Stimulated activated CD4-positive, alpha-beta T cell treated with anti-CD3 and anti-CD28 coated beads, Interleukin-2, amount 100 ng/mL, for 24 hours (primary cell): ENCODE measurements at places on chromosomes 4 and X.

DNA sequence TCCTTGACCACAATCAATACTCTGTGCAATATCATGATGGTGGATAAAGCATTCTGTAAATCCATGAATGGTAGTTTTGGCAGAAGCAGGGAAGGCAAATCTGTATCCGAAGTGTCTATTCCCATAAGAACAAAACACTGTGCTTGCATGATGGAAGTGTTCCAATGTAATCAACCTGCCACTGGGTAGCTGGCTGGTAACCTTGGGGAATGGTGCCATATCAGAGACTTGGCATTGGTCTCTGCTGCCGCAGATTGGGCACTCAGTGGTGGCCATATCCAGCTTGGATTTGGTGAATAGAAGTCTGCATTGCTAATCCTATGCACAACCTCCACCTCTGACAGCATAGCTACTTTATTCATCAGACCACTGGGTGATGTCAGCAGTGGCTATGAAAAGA lies 114.3 kb upstream of the EMCN start:
- DNase-seq: no peak

- DNase-seq: peak; percentile 47
These were observed 37.5 kb downstream of the PGRMC1 start for GRCh38 chrX:119273420-119274192.

DNA sequence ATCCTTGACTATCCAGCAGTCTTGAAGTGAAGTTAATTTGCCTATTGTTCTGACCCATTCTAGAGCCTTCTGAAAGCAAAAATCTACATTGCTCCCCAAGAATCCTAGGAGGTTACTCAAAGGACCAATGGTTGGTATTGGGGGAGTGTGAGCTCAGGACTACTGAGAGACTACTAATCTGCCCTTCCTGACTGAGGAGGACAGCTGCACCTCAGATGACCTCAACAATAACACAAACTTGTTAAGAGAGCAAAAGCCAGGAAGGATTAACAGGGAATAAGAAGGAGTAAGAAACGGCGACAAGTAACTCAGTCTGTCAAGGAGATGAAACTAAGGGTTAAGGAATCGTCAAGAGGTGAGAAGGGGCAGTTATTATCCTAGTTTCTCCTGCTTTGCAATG lies 43.4 kb downstream of the IDS start:
- DNase-seq: no peak

GRCh38 chr4:54226404-54227255 lies 2.5 kb upstream of the PDGFRA start:
- DNase-seq: no peak

DNA sequence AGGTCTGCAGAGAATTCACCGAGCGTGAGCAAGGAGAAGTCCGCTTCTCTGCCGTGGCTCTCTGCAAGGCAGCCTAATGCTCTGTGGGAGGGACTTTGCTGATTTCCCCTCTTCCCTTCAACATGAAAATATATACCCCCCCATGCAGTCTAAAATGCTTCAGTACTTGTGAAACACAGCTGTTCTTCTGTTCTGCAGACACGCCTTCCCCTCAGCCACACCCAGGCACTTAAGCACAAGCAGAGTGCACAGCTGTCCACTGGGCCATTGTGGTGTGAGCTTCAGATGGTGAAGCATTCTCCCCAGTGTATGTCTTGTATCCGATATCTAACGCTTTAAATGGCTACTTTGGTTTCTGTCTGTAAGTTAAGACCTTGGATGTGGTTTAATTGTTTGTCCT lies 11.3 kb downstream of the UCHL1 start:
- DNase-seq: no peak

DNA sequence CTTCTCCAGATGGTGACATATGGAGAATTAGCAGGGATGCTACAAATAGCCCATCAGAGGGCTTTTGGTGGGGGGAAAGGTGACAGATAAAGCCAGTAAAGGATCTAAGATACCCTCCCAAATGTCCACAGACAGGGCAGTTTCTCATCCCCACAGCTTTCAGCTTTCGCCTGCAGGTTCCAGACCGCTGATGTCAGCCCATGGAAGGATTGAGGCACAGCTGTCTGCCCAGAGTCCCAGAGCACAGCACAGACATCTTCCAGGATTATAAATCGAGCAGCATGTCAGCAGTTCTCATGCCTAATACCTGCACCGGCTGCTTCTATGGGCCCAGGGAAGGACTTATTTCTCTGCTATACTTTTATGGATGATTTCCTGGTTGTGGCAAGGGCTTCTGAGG lies 96.7 kb upstream of the MXRA5 start:
- DNase-seq: no peak

DNA sequence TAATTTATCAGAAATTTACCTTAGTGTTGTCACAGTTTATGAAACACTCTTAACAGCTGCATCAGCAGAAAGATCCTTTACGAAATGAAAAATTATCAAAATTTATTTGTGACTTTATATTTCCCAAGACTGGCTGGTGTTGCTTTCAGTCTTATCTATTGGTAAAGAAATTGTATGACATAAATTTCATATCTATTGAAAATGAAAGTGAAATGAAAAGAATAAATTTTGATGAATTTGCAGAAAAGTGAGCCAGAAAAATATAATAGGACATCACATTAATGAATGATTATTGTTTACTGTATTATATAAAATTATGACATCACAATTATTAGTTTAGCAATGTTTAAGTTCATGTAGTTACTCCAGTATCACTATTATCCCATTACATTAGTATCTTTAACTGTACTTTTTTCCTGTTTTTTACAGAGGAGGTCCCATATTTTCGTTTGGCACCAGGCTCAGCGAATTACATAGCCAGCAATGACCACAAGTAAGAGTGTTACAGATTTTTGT lies 13.2 kb upstream of the TMEM165 start:
- DNase-seq: no peak

GRCh38 chr4:54036184-54036583 lies 28.2 kb downstream of the CHIC2 start:
- DNase-seq: no peak

DNA sequence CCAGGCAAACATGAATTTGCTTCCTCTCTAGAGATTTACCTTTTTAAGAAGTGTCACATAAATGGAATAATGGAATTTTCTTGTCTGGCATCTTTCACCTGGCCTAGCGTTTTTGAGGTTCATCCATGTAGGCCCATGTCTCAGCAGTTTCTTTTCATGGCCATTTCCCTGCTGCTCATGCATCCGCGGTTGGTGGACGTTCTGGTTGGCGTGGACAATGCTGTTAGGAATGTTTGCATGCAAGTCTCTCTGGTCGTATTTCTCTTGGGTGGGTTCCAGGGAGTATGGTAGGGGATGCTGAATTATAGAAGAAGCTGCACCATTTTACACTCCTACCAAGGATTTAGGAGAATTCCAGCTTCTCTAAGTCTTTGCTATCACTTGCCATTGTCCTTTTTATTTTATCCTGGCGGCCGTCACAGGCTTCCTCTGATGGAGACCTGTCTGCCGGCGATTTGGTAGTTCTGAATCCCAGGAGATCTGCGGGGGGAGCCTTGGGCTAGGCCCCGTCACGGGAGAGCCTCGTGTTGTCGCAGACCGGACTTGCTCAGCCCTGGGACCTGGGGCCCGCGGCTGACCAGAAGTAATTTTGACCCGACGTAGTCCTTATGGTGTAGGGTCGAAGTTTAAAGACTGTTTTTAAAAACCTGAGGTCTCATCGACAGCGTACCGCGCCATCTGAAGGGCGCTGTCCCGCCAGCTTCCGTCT lies 56.9 kb upstream of the TADA2B start:
- DNase-seq: no peak

GRCh38 chr4:93764639-93765246 lies 63.8 kb upstream of the ATOH1 start:
- no peak for DNase-seq

DNA sequence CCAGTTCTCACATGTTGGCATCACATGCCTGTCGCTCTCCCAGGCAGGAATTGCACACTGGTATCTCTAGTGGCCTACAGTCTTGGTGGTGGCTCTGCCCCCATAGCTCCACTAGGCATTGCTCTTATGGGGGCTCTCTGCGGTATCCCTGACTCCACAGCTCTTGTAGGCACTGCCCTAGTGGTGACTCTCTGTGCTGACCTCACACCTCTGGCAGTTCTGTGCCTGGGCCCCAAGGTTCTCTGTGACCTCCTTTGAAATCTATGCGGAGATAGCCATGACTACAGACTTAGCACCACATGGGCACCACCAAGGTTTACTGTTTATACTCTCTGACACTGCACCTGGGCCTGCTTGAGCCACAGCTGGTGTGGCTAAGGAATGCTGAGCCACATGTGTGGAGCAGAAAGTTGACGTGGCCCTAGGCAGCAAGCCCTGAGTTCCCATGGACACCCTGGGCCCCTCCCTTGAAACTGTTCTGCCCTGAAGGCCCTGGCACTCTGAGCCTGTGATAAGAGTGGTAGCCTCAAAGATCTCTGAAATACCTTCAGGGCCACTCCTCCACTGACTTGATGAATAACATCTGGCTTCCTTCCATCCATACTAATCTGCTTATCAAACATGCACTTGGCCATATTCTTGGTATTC lies 8.0 kb downstream of the SLC9B1 start:
- DNase-seq: no peak

- DNase-seq: no peak
These were observed 234.1 kb downstream of the DHRSX start for GRCh38 chrX:2266445-2267349.

DNA sequence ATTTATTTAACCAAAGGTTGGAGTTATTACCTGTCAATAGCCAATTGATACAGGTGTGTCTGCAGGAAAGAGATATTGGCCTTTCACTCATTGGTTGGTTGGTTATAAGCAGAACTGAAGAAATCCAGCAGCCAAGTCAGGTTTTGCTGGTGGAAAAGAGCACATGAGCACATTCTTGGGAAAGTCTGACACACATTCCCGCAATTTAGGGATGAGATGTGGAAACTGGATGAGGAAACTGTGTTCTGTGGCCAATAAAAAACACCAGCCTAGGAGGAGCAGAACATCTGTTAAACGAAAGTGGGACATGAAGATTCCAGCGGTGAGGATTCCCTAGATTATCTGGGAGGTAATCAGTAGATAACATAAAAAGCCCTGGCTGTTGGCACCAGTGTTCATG lies 567.4 kb upstream of the CPEB2 start:
- no peak for DNase-seq

GRCh38 chr4:102546635-102547034 lies 45.5 kb downstream of the NFKB1 start:
- no peak for DNase-seq

DNA sequence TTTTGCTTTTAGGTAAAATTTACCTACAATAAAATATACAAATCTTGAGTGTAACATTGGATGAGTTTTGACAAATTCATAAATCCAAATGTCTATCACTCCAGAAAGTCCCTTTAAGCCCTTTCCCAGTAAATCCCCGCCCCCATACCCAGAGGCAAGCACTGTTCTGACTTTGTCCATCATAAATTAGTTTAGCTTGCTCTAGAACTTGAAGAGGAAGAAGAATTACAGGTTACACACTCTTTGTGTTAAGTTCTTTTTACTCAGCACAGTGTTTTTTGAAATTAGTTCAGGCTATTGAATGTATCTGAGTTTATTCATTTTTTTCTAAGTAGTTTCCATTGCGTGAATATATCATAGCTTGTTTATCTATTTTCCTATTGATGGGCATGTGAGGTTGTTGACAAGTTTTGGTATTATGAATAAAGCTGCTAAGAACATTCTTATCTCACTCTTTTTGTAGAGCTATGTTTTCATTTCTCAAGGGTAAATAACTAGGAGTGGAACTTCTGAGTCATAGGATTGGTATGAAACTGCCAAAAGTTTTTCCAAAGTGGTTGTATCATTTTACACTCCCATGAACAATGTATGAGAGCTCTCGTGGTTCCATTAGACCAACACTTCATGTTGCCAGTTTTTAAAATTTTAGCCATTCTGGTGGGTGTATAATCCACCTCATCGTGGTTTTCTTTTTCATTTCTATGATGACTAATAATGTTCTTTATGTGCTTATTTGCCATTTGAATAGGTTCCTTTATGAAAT lies 22.4 kb upstream of the HPSE start:
- no peak for DNase-seq

GRCh38 chr4:143287572-143287923 lies 49.1 kb upstream of the GAB1 start:
- no peak for DNase-seq

GRCh38 chr4:166432842-166433241 lies 559.8 kb downstream of the TLL1 start:
- DNase-seq: no peak

GRCh38 chr4:151942971-151943370 lies 182.2 kb upstream of the GATB start:
- no peak for DNase-seq

DNA sequence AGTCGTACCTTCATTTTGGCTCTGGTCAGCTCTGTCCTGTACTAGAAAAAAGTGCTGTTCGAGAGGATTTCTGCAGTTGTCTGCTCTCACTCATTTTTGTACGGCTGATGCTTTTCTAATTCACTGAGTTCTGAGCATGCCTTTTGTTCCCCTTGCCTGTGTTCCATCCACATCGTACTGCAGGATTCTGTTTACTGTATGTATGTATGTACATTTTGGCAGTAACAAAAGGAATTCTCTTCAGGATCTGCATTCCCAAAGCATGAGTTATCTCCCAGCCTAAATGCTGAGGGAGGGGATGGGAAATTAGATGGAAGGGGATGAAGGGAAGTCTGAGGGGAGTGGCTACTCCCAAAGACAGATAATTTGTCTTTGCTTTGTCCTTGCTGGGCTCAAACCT lies 87.6 kb downstream of the GBA3 start:
- no peak for DNase-seq

- DNase-seq: no peak
These were observed 97.8 kb upstream of the ATOH1 start for GRCh38 chr4:93730760-93731159.

- DNase-seq: no peak
These were observed 470.5 kb downstream of the BCOR start for GRCh38 chrX:39627257-39627656.

DNA sequence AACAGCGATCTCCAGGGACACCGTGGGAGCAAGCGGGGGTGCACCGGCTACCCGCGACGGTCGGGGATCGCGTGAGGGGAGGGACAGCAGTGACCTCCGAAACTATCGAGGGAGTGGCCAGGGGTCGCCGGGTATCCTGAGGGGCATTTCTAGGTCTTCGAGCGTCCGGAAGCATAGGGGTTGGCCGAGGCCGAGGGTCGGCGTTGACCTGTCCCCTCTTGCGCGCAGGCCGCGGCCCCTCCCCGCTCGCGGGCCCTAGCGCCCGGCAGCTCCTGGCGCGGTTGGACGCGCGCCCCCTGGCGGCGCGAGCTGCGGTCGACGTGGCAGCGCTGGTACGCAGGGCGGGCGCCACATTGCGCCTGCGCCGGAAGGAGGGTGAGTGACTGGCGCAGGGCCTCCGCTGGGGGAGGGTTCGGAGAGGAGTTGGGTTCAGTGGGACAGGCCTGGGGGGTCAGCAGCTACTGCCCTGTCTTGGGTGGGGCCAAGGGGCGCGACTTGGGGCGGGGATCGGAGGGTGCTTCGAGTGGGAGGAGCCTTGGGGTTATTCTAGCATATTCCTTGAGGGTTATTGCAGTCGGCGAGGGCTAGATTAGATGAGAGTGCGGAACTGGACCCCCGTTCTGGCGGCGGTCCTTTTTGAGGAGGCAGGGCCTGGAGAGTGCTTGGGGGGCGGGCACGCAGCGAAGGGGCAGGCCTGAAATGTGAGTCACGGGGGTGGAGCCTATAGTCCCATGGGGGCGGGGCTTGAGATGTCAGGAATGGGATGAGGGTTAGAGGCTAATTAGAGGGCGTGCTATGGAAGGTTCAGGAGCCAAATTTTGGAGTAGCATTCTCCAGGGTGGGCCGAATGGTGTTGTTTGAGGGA lies 1.2 kb downstream of the MAGIX start:
- peak; percentile 80 for DNase-seq
